Sciatic nerve (tissue), 2 donors: ENCODE measurements at places on chromosomes 7 and 10.

- DNase-seq = no peak
Measured at GRCh38 chr7:155706376-155706775, 61.9 kb downstream of the RBM33 start.

DNA sequence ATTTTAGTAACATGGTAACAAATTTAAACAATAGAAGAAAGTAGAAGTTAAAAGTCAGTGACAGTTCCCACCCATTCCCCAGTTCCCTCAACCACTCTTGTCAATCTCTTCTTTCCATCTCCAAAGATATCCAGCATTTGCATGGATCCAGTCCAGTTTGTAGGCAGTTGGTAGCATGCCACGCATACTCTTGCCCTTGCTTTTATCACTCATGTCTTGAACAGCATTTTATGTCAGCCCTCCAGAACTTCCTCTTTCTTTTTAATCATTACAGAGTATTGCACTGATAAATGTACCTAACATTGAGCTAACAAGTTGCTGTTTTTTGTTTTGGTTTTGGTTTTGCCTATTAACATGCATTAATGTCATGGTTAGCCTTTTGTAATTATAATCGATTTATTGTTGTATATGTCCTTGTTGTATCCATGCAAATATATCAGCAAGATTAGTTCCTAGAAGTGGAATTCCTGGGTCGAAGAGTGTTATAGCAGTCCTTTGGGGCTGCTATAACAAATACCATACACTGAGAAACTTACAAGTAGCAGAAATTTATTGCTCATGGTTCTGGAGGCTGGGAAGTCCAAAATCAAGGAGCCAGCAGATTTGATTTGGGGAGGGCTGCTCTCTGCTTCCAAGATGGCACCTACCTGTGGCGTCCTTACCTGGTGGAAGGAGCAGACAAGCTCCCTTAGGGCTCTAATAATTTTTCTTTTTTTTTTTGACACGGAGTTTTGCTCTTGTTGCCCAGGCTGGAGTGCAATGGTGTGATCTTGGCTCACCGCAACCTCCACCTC is 25.7 kb downstream of the CHST3 start:
- DNase-seq = no peak

- DNase-seq = peak; percentile 32
Measured at GRCh38 chr10:86162696-86163400, 203.7 kb downstream of the GRID1 start.

GRCh38 chr7:2065528-2065927 is 167.2 kb downstream of the MAD1L1 start:
- no peak for DNase-seq

DNA sequence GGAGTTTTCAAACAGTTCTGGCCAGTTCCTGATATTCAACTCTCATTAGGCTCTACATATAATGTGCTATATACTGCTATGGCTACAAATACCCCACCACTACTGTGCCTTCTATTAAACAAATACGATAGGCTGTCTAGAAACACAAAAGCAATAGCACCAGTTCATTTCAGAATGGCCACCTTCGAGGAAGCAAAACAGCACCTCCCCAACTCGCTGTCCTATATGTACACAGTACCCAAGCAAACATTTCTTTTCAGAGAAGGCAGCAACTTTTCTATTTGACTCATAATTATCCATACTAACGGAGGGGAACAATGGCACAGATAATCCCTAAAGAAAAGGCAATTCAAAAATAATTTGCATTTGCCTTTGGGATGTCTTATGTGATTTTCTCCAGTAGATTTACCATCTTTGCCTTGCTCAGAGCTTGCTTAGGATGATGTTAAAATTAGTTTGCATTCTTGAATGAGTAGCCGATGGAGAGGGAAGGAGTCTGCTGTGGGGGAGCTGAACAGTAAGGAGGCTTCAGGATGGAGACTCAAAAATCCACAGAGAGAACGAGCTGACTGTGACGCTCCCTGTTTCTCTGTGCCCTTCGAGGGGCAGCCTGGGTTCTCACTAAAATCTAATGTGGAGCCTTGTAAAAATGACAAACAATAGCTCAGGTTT is 218.7 kb downstream of the FANK1 start:
- no peak for DNase-seq

- no peak for DNase-seq
Measured at GRCh38 chr10:20228729-20229128, 412.5 kb downstream of the PLXDC2 start.
